Spinal cord (tissue), 10 donors: ENCODE measurements at places on chromosomes 3 and 15. TPM values are rescaled to one million over a fixed set of nuclear protein-coding genes. Genes with fewer than 3 reads are reported as not detected.

Gene FOXB1
- total RNA-seq: 2.1 TPM

Gene EFHB
- total RNA-seq: 3.4 TPM

Gene SSUH2
- 0.79 TPM for total RNA-seq

Gene AHSG
- total RNA-seq: 1.5 TPM

Gene SNURF
- total RNA-seq: 11.2 TPM

GRCh38 chr3:87837076-87837475 lies 221.7 kb downstream of the CGGBP1 start:
- no peak for DNase-seq

DNA sequence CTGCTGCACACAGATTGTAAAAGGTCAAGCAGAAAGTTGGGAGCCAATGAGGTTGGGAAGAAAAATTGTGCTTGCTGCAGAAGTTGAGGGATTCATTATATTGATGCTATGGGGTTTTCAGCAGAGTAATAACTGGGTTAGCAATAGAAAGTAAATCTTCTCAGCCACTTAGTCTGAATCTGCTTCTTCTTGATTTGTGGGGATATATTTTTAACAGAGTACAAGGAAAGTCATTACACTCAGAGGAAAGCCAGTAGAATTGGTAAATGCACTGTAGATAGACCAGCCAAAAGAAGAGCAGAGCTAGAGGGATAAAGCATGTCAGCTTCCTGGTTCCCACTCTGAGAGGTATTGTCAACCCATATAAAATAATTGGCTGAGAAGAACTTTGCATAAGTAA lies 663.6 kb downstream of the NLGN1 start:
- DNase-seq: peak; percentile 26

- no peak for DNase-seq
Measured at GRCh38 chr3:188913084-188913483, 258.7 kb upstream of the TPRG1 start.

GRCh38 chr15:88115486-88116152 lies 140.9 kb downstream of the NTRK3 start:
- DNase-seq: no peak

- DNase-seq: no peak
Measured at GRCh38 chr3:82311901-82312300, 550.5 kb upstream of the GBE1 start.

DNA sequence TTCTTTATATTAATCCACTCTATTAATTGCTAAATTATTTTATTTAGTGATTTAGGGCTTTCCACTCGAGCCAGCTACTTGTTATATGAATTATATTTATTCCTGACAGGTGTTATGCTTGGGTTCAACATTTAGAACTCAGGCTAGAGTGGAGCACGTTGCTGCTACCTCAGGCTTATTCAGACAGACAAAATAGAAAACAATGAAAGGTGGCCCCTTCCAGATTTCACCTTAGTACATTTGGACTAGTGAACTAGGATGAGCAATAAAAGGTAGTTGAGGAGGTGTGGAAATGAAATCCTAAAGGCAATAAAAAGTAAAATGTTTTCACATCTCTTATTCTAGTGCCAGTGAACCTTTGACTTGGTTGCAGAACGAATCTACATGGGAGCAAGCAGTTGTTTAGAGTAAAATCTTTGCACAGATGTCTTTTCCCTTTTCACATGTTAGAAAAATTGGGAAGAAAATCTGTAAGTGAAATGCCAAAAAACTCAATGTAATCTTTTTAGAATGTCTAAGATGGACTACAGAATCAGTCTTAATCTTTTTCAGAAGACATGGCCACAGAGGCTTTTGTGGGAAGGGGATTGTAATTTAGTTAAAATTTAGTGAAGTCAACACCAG lies 63.8 kb downstream of the AKAP13 start:
- DNase-seq: no peak

- no peak for DNase-seq
Measured at GRCh38 chr3:56915966-56916586, 114.3 kb upstream of the ARHGEF3 start.

- peak; percentile 33 for DNase-seq
Measured at GRCh38 chr3:149120051-149120972, 9.1 kb upstream of the HPS3 start.

- DNase-seq: no peak
Measured at GRCh38 chr3:144744473-144744872, 772.9 kb downstream of the DIPK2A start.

DNA sequence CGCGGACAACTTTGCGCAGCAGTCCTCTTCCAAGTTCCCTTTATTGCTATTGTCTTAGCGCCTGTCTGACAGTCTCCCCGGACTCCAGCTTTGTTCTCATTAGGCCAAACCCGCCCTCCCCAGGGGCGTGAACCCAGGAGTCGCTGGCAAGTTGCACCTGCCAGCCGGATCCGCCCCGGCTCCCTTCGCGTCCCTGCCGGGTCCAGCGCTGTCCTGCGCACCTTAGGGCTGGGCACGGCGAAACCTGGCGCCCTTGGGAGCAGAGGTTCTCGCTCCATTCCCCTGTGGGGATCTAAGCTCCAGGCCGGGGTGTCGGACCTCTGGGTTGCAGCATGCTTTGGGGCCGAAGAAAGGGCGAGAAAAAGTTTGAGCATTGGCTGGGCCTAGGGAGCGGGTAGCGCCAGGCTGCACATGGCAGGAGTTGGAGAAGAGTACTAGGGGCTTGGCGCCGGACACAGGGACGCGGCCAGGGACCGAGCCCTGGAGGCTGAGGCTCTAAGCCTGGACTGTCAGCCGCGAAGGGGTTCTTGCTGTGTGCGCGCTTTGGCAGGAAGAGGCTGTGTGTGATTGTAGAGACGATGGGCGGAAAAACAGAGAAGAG lies 335.1 kb upstream of the THRB start:
- no peak for DNase-seq

DNA sequence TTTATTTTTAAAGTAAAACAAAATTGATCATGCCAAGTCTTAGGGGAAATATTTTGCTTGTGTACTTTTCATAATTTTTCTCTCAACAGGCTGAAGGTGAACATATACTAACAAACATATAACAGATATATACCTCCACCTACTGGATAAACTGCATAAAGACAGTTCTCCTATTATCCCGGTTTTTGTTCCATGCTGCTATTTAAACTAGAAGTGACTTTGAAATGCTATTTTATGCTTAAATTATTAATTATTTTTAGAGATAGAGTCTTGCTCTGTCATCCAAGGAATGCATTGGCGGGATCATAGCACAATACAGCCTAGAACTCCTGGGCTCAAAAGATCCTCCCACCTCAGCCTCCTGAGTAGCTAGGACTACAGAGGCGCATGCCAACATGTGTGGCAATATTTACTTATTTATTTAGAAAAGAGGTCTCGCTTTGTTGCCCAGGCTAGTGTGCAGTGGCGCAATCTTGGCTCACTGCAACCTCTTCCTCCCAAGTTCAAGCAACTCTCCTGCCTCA lies 49.8 kb downstream of the ST3GAL6 start:
- peak; percentile 25 for DNase-seq

- DNase-seq: no peak
Measured at GRCh38 chr3:54882129-54882833, 45.6 kb downstream of the LRTM1 start.

GRCh38 chr3:73474619-73475018 lies 150.1 kb downstream of the PDZRN3 start:
- no peak for DNase-seq

DNA sequence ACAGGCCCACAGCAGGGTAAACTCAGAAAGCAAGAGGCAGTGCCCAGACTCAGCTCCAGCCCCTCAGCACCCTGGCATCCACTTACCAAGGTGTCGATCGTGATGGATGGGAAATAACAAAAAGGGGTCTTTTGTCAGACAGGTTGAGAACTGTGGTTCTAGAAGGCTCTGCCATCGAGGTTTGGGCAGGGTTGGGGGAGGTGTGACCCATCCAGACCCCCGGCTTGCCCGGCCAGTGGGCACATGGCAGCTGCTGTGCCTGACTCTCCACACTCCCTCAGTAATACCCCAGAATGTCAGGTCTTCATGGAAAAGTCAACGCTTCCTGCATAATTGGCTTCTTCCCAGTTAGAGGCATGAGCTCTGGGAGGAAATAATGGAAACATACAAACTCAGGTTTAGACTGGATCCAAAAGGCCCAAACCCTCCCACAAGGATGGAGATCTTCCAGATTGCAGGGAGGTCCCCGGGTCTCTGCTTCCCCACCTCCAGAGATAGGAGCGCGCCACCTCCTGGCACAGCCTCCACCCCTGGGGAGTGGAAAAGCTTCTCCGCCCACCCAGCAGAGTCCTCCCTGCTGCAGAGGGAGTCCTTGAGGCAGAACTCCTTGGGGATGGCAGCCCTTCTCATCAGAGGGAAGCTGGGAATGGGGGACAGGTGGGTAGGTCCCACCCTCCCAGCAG lies 149.8 kb upstream of the IQSEC1 start:
- DNase-seq: no peak

DNA sequence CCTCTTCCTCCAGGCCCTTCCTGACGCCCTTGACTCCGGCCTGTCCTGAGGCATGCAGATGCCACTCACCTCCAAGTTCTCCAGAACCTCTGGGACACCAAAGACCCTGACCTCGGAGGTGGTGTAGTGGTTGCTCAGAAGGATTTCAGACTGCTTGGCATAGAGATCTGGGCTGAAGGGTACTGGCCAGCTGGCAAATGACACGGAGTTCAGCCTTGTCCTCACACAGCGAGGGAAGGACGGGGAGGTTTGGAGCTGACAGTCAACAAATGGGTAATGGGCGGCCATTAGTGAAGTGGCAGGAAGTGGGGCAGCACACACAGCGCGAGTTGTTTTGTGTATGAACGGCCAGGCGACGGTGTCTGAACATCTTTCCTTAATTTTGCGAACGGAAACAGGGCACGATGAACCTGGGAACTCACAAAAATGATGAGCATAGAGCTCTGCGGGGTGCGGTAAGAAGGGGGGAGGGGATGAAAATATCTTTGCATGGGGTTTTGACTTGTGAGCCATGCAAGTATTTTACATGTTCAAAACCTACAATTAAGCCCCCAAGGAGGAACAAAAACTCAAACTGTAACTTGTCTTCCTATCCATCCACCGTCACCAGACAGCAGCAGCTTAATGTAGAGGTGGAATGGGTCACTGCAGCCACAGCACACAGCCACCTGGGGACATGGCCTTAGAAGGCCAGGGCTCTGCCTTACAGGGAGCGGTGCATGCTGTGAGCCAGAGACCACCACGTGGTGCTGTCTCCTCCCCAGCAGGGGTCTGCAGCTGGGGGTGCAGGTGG lies 43.6 kb upstream of the RPL32 start:
- no peak for DNase-seq

- no peak for DNase-seq
Measured at GRCh38 chr15:62109437-62109836, 42.7 kb downstream of the C2CD4A start.

DNA sequence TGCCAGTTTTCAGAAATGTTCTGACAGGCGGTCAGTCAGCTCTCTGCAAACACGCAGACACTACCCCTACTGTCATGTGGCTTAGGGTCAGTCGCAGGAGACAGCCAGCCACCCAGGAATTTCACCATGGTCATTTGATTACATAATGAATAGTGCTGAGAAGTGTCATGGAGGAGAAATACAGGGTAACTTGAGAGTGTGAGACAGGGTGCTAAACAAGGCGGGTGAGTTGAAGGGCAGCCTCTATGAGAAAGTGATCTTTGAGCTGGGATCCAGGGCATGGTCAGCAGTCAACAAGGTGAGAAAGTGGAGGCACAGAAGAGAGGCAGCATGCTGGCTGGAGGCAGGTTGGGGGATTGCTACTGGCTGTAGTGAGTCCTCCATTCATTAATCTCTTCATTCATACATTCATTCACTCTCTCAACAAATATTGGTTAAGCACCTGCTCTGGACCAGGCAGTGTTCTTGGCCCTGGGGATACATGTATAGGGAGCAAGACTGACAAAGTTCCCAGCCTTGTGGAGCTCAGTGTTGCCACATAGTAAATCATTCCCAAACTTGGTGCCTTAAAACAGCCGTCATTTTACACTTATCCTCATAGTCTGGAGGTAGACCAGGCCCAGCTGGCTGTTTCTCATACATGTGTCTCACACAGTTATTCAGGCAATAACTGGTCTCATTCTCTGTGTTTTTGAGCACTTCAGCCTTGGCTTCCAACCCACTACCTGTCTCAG lies 14.8 kb downstream of the PXYLP1 start:
- DNase-seq: no peak
